ENCODE measurements at places on chromosomes 2 and 18.

- H3K4me3 ChIP-seq = no peak overlapping the region
- DNase-seq = no peak
Measured at GRCh38 chr2:128276878-128277675, 41.6 kb downstream of the HS6ST1 start.

- no peak for DNase-seq
- H3K36me3 ChIP-seq = no peaks in the 10 kb centered on the region
- H3K4me3 ChIP-seq = no peak overlapping the region
Measured at GRCh38 chr18:23756590-23757436, 67.6 kb downstream of the LAMA3 start.

GRCh38 chr2:43887176-43887575 lies 48.4 kb downstream of the ABCG8 start:
- H3K27me3 ChIP-seq = no peaks in the 10 kb centered on the region
- no peak for DNase-seq
- H3K4me3 ChIP-seq = no peak overlapping the region
- H3K36me3 ChIP-seq = peaks cover 40% of the 10 kb centered on the region
- H3K4me1 ChIP-seq = no peaks in the 10 kb centered on the region

- no peak for DNase-seq
- no peaks in the 10 kb centered on the region for H3K36me3 ChIP-seq
- H3K4me1 ChIP-seq = no peaks in the 10 kb centered on the region
- no peak overlapping the region for H3K27ac ChIP-seq
- H3K4me3 ChIP-seq = no peak overlapping the region
- H3K27me3 ChIP-seq = no peaks in the 10 kb centered on the region
Measured at GRCh38 chr2:217920879-217921603, 81.8 kb downstream of the TNS1 start.

- no peaks in the 10 kb centered on the region for H3K27me3 ChIP-seq
- DNase-seq = no peak
- H3K36me3 ChIP-seq = no peaks in the 10 kb centered on the region
- H3K4me3 ChIP-seq = no peak overlapping the region
- H3K27ac ChIP-seq = no peak overlapping the region
- no peaks in the 10 kb centered on the region for H3K4me1 ChIP-seq
Measured at GRCh38 chr18:28075501-28075900, 101.4 kb downstream of the CDH2 start.

DNA sequence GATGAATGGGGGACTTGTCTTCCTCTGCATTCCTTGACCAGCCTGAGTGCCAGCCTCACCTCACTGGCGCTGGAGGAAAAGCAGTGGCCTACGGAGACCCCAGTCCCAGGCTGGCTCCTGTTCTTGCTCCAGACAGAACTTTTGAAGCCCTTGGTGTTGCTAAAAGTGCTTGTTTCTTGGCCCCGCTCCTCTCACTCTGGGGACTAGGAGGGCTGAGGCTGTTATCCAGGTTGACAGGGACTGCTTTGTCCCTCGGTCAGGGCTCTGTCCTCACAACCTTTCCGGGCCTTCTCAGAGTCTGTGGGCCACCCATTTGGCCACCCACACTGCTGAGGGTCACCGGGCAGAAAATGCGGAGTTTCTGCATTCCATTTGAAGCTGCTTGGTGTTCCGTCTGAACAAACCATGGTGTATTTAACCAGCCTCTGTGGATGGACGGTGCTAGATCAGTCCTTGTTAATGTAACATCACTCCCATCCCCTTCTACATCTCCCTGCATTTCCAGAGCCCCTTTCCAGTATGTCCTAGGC lies 25.6 kb downstream of the B3GNT7 start:
- no peaks in the 10 kb centered on the region for H3K36me3 ChIP-seq
- H3K27ac ChIP-seq = no peak overlapping the region
- DNase-seq = no peak

GRCh38 chr2:191974676-191975075 lies 127.8 kb upstream of the CAVIN2 start:
- DNase-seq = no peak
- no peak overlapping the region for H3K4me3 ChIP-seq

- no peak overlapping the region for H3K4me3 ChIP-seq
- H3K27me3 ChIP-seq = peaks cover 1% of the 10 kb centered on the region
- no peaks in the 10 kb centered on the region for H3K4me1 ChIP-seq
- H3K36me3 ChIP-seq = no peaks in the 10 kb centered on the region
- DNase-seq = no peak
Measured at GRCh38 chr2:126719833-126720351, 63.9 kb downstream of the GYPC start.

- H3K4me1 ChIP-seq = no peaks in the 10 kb centered on the region
- H3K36me3 ChIP-seq = no peaks in the 10 kb centered on the region
- H3K27ac ChIP-seq = no peak overlapping the region
- H3K4me3 ChIP-seq = no peak overlapping the region
- H3K27me3 ChIP-seq = peaks cover 3% of the 10 kb centered on the region
- no peak for DNase-seq
Measured at GRCh38 chr18:15165048-15165447, 417.1 kb downstream of the ANKRD30B start.

DNA sequence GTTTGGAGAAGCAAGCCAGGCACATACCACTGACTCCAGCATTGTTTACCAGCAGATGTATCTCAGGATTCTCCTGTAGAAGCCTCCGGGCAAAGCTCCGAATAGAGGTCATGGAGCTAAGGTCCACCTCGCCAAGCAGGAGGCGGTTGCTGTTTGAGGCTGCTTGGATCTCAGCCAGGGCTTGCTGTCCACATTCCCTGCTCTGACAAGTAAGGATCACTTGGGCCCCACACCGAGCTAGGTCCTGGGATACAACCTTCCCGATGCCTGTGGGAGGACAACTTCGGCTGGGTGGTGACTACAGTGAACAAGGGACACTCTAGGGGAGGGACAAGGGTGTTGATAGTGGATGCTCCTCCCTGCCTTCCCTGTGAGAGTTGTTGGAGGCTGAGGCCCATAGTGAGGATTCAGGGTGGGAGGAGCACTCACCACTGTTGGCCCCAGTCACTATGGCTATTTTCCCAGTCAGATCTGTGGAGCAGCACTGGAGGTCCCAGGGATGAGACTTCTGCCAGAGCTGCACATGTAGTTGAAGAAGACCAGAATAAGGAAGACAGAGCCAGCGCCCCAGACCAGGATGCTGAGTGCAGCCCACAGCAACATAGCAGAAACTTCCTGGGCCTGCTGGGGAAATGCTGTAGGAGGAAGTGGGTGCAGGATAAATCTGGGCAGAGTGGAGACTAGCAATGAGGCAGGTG lies 8.3 kb downstream of the C2orf81 start:
- H3K27me3 ChIP-seq = peaks cover 20% of the 10 kb centered on the region
- H3K36me3 ChIP-seq = no peaks in the 10 kb centered on the region
- no peak overlapping the region for H3K27ac ChIP-seq
- no peak for DNase-seq

- no peaks in the 10 kb centered on the region for H3K36me3 ChIP-seq
- no peaks in the 10 kb centered on the region for H3K27me3 ChIP-seq
- H3K4me3 ChIP-seq = no peak overlapping the region
- DNase-seq = no peak
- no peak overlapping the region for H3K27ac ChIP-seq
- H3K4me1 ChIP-seq = peaks cover 11% of the 10 kb centered on the region
Measured at GRCh38 chr2:197359859-197360258, 49.3 kb upstream of the ANKRD44 start.

DNA sequence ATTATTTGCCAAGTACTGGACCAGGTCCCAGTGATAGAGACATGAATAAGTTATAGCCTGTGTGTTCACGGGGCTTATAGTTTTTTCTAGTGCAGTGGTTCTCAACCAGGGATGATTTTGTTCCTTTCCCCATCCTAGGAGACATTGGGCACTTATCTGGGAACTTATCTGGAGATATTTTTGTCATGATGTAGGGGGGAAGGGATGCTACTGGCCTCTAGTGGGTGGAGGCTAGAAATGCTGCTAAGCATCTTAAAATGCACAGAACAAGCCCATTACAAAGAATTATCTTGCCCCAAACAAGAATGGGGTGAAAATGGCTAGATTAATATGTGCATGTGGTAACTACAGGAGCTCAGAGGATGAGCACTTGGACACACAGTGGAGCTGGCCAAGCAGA lies 75.2 kb downstream of the KLHL29 start:
- no peak overlapping the region for H3K27ac ChIP-seq
- H3K27me3 ChIP-seq = peaks cover 17% of the 10 kb centered on the region
- no peak overlapping the region for H3K4me3 ChIP-seq
- H3K4me1 ChIP-seq = no peaks in the 10 kb centered on the region
- no peak for DNase-seq
- H3K36me3 ChIP-seq = no peaks in the 10 kb centered on the region

GRCh38 chr2:211407076-211407475 lies 850.7 kb downstream of the CPS1 start:
- DNase-seq = no peak
- H3K27ac ChIP-seq = no peak overlapping the region
- H3K4me3 ChIP-seq = no peak overlapping the region
- no peaks in the 10 kb centered on the region for H3K36me3 ChIP-seq

DNA sequence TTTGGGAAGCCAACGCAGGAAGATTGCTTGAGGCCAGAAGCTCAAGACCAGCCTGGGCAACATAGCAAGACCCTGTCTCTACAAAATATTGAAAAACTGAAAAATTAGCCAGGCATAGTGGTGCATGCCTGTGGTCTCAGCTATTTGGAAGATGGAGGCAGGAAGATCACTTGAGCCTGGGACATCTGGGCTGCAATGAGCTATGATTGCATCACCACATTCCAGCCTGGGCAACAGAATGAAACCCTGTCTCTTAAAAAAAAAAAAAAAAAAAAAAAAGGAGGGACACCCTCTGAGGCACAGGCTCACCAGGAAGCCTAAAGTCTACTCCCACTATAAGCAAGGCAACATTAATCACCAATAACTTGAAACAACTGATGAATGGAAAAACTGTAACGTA lies 151.1 kb downstream of the CCDC148 start:
- H3K27ac ChIP-seq = no peak overlapping the region
- no peak overlapping the region for H3K4me3 ChIP-seq
- DNase-seq = no peak
- H3K4me1 ChIP-seq = no peaks in the 10 kb centered on the region
- no peaks in the 10 kb centered on the region for H3K27me3 ChIP-seq
- no peaks in the 10 kb centered on the region for H3K36me3 ChIP-seq

DNA sequence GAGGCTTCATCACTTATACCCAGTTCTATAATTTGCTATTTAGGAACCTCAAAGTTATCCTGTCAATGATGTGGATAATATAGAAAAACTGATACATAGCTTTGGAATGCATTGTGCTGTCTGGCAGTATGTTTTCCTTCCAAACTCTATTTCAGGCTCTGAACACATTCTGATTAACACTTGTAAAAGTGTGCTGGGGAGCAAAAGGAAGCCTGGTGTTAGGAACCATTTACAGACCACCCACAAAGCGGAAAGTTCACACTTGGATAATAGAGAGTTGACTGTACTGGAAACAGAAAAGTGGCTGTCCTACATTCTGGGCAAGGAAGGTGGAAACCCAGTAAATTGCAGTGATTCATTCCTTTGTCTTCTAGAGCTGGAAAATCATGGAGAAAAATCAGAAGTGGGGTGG lies 114.5 kb upstream of the ZFP36L2 start:
- H3K27me3 ChIP-seq = no peaks in the 10 kb centered on the region
- no peak for DNase-seq
- H3K36me3 ChIP-seq = peaks cover 2% of the 10 kb centered on the region
- H3K27ac ChIP-seq = no peak overlapping the region
- no peak overlapping the region for H3K4me3 ChIP-seq
- H3K4me1 ChIP-seq = peaks cover 12% of the 10 kb centered on the region

- no peaks in the 10 kb centered on the region for H3K4me1 ChIP-seq
- H3K27ac ChIP-seq = no peak overlapping the region
- H3K4me3 ChIP-seq = no peak overlapping the region
- peaks cover 1% of the 10 kb centered on the region for H3K27me3 ChIP-seq
- no peaks in the 10 kb centered on the region for H3K36me3 ChIP-seq
- DNase-seq = no peak
Measured at GRCh38 chr2:170643346-170643745, 71.8 kb upstream of the SP5 start.

- H3K27ac ChIP-seq = no peak overlapping the region
- H3K36me3 ChIP-seq = no peaks in the 10 kb centered on the region
- H3K4me1 ChIP-seq = no peaks in the 10 kb centered on the region
- H3K27me3 ChIP-seq = peaks cover 13% of the 10 kb centered on the region
- H3K4me3 ChIP-seq = no peak overlapping the region
Measured at GRCh38 chr2:100910111-100910510, 90.2 kb downstream of the NPAS2 start.

GRCh38 chr2:643761-644160 lies 33.4 kb downstream of the TMEM18 start:
- H3K27ac ChIP-seq = no peak overlapping the region
- H3K27me3 ChIP-seq = peaks cover 9% of the 10 kb centered on the region
- H3K4me1 ChIP-seq = no peaks in the 10 kb centered on the region
- H3K36me3 ChIP-seq = no peaks in the 10 kb centered on the region
